ENCODE measurements at places on chromosomes 4 and X.

DNA sequence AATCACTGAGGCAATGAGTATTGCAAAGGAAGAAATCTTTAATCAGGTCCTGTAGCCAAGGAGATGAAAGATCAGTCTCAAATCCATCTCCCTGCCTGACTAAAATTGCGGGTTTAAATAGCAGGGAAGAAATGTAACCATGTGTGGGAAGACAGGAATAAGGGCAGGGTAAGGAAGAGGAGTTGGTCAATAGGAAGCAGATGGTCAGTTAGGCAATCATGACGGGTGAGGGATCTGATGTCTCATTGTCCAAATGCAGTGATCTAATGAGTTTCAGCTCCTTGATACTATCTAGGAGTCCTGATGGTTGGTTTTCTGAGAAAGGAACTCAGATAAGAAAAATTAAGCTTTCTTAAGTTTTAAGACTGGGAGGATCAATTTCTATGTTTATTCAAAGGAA, 200.8 kb downstream of the SPATA18 start:
- DNase-seq, result no peak

DNA sequence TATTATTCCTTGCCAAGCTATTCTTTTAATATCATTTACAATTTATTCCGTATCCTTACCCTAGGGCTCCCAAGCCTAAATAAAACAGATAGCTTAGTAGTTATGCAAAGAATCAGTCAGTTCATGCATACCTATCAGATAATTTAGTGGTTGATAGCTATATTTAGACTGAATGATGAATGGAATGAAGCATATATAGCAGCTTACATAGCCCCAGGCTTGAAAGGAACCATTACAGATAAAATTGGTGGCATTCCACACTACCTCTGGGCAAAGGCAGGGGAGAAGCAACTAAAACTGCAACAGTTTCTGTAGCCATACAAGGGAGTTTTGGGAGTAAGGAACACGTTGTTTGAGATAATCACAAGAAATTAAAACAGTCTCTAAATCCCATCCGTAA, 2.7 kb downstream of the ACE2 start:
- no peak for DNase-seq

DNA sequence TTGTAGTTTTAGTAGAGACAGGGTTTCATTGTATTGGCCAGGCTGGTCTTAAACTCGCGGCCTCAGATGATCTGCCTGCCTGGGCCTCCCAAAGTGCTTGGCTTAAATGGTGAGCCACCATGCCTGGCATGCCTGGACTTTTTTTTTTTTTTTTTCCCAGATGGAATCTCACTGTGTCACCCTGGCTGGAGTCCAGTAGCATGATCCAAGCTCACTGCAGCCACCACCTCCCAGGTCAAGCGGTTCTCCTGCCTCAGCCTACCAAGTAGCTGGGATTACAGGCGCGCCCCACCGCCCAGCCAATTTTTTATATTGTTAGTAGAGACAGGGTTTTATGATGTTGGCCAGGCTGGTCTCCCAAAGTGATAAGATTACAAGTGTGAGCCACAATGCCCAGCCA, 8.4 kb downstream of the UBE2K start:
- no peak for DNase-seq

DNA sequence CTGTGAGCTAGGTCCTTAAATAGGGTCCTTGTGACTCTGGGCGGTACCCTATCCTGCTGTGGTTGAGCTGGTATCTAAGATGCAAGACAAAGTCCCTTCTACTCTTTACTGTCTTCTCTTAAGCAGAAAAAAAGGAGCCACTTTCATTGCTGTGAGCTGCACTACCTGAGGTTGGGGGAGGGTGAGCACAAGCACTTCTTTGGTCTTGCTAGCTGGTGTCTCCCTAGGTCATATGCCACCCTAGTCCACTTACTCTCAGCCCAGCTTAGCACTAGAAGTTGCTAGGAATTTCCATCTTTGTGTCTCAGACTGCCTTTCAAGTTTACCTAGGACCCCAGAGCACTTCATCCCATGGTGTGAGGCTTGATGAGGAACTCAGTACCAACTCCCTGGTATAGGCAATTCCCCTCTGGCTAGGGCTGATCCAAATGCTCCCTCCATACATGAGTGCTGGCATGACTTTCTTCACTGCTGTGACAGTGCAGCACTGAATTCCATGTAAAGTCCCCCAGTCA, 343.6 kb upstream of the CT83 start:
- DNase-seq, result no peak

- DNase-seq, result no peak
Measured at GRCh38 chr4:148857239-148857972, 415.2 kb upstream of the NR3C2 start.

DNA sequence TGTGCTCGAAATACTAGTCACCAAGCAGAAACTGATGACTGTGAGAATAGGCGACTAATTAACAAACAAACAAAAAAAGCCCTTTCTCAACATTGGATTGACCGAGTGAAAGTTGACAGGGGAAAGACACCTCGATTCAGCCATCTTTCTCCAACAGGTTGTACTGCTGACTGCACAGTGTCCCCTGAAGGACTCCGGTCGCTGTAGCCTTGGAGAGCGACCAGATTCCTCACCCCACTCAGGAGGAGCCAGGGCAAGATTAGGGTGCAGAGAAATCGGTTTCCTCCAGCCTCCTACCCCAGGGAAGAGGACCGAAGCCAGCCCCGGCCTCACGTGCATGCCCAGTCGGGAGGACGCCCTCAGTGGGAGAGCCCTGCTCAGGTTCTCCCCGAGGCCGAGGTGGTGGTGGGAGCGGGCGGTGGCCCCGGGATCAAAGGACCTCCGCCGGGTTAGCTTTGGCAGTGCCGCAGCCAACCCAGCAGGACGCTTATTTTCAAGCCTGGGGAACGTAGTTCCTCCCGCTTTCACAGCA, 1.1 kb upstream of the RAP1GDS1 start:
- peak; percentile 10 for DNase-seq

DNA sequence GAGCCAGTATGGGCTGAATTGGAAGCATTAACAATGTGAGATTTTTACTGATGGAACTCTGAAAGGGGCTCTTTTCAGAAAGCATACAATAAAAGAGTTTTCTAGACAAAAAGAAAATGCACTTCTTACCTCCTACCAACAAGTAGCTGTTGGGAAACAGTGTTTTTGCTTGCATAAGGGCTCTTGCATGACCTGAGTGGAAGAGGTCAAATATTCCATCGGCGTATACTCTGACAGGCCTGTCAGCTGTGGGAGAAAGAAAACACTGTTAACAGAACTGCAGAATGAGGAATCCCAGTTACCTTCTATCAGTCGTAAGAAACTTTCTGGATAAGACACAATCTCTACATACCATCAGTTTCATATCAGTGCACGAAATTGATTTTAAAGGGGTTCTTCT, 39.5 kb downstream of the PCYT1B start:
- no peak for DNase-seq

DNA sequence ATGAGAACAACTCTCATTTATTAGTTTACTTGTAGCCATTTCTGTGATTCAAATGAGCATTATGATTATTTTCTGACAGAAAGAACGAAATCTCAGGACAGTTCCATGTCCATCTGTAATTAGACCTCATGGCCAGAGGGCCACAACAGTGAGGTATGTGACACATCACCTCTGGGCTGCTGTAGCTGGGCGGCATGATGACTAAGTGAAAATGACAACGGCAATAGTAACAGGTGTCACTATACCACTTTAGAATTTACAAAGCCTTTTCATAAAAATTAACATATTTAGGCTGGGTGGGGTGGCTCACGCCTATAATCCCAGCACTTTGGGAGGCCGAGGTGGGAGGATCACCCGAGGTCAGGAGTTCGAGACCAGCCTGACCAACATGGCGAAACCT, 252.6 kb downstream of the CBR4 start:
- DNase-seq, result no peak

- no peak for DNase-seq
Measured at GRCh38 chrX:46913667-46914066, 1.4 kb downstream of the JADE3 start.

DNA sequence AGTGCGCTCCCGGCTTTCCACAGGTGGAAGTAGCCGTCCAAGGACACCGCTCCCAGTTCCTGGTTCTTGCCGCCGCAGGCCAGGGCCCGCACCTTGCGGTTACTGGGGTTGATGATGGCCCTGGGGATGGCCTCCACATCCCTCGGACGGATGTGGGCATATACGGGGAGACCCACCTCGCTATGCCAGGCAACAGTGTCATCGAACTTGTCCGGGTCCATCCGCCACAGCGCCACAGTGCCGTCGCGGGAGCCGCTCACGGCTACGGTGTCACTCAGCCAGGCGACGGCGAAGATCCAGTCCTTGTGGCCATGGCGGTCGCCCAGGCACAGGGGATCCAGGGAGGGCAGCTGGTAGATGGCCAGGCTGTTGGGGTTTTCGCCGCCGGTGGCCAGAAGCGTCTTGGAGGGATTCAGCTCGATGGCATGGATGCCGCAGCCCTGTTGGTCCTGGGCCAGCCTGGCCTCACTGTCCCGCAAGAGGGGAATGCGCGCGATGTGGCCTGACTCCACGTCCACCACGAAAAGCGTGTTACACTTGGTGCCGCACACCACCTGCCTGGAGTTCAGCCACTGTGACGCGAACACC, 795 bp downstream of the DCAF12L1 start:
- no peak for DNase-seq

DNA sequence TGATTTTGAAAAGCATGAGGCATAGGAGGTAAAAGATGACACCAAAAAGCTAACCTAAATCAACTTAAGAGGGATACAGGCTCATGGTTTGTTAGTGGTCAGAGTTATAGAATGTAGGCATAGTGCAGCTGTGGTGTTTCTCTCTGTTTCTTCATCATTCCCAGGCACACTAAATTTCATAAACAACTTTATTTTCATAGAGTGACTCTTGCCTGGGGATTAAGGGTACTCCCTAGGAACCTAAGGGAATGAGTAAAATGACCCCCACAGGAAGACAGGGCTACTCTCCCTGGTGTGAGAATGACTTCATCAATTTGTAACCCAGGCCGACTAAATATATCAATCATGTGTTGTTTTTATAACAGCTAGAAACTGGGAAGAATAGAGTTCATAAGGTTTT, 11.1 kb downstream of the FABP2 start:
- DNase-seq, result no peak

DNA sequence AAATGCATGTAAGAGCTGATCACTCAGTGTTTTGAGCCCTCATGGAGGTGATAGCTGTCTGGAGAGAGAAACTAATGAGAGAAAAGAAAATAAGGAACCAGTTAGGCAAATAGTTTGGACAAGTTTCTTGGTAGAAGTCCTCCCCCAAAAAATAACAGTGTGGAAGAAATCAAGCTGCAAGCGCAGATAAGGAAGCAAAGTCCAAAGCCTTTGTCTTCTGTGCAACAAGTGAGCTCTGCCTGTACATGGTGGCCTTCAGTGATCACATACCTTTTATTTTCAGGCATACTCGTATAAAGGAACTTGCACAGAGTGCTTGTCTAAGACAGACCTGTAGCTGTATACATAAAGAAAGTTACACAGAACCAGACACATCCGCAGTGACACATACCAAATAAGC, 2.5 kb upstream of the UGT2A3 start:
- DNase-seq, result no peak

- no peak for DNase-seq
Measured at GRCh38 chrX:77776659-77777058, 9.4 kb downstream of the ATRX start.
